ENCODE measurements at places on chromosomes 11 and 22. TPM values are rescaled to one million over a fixed set of nuclear protein-coding genes. Genes with fewer than 3 reads are reported as not detected.

- no peak overlapping the region for H3K27ac ChIP-seq
- H3K4me1 ChIP-seq = no peaks in the 10 kb centered on the region
- DNase-seq = no peak
- no peaks in the 10 kb centered on the region for H3K27me3 ChIP-seq
- peaks cover 5% of the 10 kb centered on the region for H3K36me3 ChIP-seq
- H3K4me3 ChIP-seq = no peak overlapping the region
Observed at GRCh38 chr22:38737302-38738060, 18.3 kb downstream of the SUN2 start.

DNA sequence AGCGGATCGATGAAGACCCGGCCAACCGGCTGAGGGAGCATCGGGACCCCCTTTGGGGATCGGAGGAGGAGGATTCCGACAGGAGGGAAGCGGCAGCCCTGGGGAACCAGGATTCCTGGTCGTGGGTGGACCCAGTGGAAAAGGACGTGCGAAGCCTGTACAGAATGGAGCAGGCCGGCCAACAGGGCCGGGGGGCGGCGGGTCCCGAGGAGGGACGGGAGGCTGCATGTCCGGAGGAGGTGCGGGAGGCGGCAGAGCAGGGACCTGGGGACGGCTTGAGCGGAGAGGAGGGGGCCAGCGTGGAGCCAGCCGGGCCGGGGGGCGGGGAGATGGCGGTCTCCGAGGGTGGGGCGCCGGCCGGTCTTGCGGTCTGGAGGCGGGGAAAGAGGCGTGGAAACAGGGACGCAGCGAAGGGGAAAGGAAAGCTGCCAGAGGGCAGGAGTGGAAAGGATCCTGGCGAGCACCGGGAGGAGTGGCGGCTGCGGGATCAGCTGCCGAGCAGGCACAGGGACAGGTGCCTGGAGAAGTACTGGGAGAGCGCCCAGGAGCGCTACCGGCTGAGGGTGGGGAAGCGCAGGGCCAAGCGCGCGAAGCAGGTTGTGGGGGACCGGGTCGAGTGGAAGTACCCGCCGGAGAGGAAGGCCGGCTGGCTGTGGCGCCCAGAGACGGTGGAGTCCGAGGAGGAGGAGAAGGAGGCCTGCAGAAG is at the start of gene ANO5:
Gene ANO5 (plus strand): TSS at position 444 of the 706 bp plus-strand sequence. CDS start 408 bp downstream, outside the sequence.
- H3K4me1 ChIP-seq = no peaks in the 10 kb centered on the region
- no peaks in the 10 kb centered on the region for H3K36me3 ChIP-seq
- no peaks in the 10 kb centered on the region for H3K27me3 ChIP-seq

GRCh38 chr22:19646383-19646782 is 67.9 kb upstream of the SEPTIN5 start:
- H3K4me3 ChIP-seq = no peak overlapping the region
- no peak for DNase-seq
- no peaks in the 10 kb centered on the region for H3K36me3 ChIP-seq
- H3K4me1 ChIP-seq = no peaks in the 10 kb centered on the region
- H3K27ac ChIP-seq = no peak overlapping the region

DNA sequence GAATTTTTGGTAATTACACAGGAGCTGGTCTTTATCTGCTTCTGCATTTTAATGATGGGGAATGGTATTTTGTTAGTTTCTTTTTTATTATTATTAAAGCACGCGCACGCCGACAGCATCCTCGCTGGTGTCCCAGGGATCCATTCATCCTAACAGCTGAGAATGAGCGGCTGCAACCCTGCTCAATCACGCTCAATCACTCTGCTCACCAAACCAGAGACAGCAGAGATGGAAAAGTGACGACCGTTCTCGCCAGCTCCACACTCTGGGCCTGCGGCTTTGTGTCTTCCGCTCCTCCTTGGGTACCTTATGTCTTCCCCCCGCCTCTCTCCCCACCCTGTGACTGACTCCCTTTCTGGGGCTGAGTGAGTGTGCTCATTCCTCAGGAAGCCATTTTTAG is 84.5 kb downstream of the DSCAML1 start:
- peaks cover 9% of the 10 kb centered on the region for H3K4me1 ChIP-seq
- no peak overlapping the region for H3K4me3 ChIP-seq
- no peak for DNase-seq
- H3K27me3 ChIP-seq = peaks cover 3% of the 10 kb centered on the region

GRCh38 chr11:111836721-111837120 is 34.7 kb downstream of the ALG9 start:
- H3K4me1 ChIP-seq = peaks cover 9% of the 10 kb centered on the region
- H3K4me3 ChIP-seq = no peak overlapping the region
- H3K36me3 ChIP-seq = peaks cover 41% of the 10 kb centered on the region
- H3K27me3 ChIP-seq = no peaks in the 10 kb centered on the region

DNA sequence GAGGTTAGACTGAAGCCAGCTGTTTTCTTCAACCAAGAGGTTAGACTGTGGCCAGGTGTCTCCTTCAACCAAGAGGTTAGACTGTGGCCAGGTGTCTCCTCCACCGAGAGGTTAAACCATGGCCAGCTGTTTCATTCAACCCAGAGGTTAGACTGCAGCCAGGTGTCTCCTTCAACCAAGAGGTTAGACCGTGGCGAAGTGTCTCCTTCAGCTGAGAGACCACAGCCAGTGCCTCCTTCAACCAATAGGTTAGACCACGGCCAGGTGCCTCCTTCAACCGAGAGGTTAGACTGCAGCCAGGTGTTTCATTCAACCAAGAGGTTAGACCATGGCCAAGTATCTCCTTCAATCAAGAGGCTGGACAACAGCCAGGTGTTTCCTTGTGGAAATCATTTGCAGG is 498.1 kb downstream of the TBC1D22A start:
- no peaks in the 10 kb centered on the region for H3K36me3 ChIP-seq
- H3K4me3 ChIP-seq = no peak overlapping the region
- no peak overlapping the region for H3K27ac ChIP-seq
- DNase-seq = no peak
- no peaks in the 10 kb centered on the region for H3K4me1 ChIP-seq

- no peak overlapping the region for H3K4me3 ChIP-seq
- H3K36me3 ChIP-seq = no peaks in the 10 kb centered on the region
- H3K27ac ChIP-seq = peak overlapping the region; percentile 93
- no peak for DNase-seq
- H3K4me1 ChIP-seq = peaks cover 36% of the 10 kb centered on the region
Observed at GRCh38 chr11:78432058-78432515, 14.5 kb upstream of the GAB2 start.

DNA sequence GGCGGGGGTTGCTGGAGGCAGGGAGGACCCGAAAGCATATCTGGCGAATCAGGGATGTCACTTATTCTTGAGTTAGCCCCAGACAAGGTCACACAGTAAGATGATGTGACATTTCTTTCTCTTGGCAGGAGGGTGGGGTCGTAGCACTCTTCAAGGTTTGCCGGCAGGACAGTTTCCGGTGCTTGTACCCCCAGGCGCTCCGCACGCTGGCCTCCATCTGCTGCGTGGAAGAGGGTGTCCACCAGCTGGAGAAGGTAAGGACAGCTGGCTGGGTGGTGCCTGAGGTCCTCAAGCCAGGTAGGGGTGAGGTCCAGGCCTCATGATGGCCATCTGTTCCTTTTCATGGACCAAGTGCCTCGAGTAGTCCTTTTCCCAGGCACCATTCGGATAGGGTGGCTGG is 86.0 kb downstream of the INSC start:
- no peaks in the 10 kb centered on the region for H3K27me3 ChIP-seq
- DNase-seq = no peak
- H3K36me3 ChIP-seq = no peaks in the 10 kb centered on the region
- H3K4me1 ChIP-seq = no peaks in the 10 kb centered on the region

GRCh38 chr22:29206372-29207242 is 911 bp downstream of the EMID1 start:
- no peaks in the 10 kb centered on the region for H3K36me3 ChIP-seq
- no peaks in the 10 kb centered on the region for H3K4me1 ChIP-seq
- no peaks in the 10 kb centered on the region for H3K27me3 ChIP-seq
- H3K27ac ChIP-seq = no peak overlapping the region
- peak; percentile 32 for DNase-seq
- peak overlapping the region; percentile 61 for H3K4me3 ChIP-seq

DNA sequence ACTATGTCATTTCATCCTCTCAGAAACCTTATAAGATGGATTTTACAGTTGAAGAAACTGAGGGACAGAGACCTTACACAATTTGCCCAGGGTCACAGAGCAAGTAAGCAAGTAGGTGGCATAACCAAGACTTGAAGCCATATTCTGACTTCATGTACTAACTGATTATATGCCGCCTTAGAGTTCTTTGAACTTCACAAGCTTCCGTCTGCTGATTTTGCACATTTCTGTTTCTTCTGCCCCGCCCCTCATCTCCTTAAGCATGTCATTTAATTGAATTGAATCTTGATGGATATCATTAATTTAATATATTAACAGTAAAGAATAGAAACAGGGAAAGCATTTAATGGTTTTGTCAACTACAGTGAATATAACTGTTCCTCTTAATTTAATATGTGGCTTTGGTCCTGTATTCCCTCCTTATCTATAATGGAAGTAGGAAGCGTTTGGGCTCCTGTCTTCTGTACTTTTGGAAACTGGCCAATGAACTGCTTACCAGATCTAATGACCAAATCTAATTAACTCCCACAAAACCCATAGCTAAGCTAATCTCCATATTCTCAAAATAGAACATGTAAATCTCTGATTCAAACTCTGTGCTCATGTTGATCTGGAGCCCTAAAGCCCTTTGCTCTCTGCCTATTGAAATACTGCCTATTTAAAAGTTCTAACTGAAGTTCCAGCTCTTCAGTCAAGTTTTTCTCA is 30.4 kb downstream of the SIK2 start:
- peak overlapping the region; percentile 79 for H3K27ac ChIP-seq
- H3K4me1 ChIP-seq = peaks cover 62% of the 10 kb centered on the region
- no peak overlapping the region for H3K4me3 ChIP-seq
- no peaks in the 10 kb centered on the region for H3K27me3 ChIP-seq
- H3K36me3 ChIP-seq = peaks cover 30% of the 10 kb centered on the region

GRCh38 chr11:120566176-120566575 is 54.6 kb downstream of the GRIK4 start:
- H3K4me3 ChIP-seq = no peak overlapping the region
- no peaks in the 10 kb centered on the region for H3K27me3 ChIP-seq
- H3K4me1 ChIP-seq = no peaks in the 10 kb centered on the region
- no peaks in the 10 kb centered on the region for H3K36me3 ChIP-seq
- no peak for DNase-seq
- H3K27ac ChIP-seq = no peak overlapping the region

- no peak for DNase-seq
- H3K36me3 ChIP-seq = no peaks in the 10 kb centered on the region
- no peak overlapping the region for H3K4me3 ChIP-seq
- no peaks in the 10 kb centered on the region for H3K4me1 ChIP-seq
Observed at GRCh38 chr22:49439373-49439772, 388.3 kb downstream of the BRD1 start.

DNA sequence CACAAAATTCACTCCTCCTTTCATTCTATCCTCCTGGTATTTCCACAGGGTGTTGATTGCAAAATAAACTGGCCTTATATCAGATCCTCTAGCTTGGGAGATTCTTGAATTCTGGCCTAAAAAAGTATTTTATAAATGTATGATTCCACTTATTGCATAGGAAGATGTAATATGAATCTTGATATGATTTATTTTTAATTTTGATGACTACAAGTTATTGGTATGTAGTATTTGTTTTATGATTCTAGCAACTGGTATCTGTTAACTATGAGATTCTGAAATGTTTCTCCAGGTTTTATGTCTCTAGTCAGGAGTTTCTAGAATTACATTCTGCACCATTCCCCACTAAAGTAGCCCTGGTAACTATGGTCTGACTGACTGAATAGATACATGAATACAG is 373.9 kb upstream of the C11orf87 start:
- no peak overlapping the region for H3K27ac ChIP-seq
- no peaks in the 10 kb centered on the region for H3K27me3 ChIP-seq
- DNase-seq = no peak
- H3K4me1 ChIP-seq = peaks cover 5% of the 10 kb centered on the region

DNA sequence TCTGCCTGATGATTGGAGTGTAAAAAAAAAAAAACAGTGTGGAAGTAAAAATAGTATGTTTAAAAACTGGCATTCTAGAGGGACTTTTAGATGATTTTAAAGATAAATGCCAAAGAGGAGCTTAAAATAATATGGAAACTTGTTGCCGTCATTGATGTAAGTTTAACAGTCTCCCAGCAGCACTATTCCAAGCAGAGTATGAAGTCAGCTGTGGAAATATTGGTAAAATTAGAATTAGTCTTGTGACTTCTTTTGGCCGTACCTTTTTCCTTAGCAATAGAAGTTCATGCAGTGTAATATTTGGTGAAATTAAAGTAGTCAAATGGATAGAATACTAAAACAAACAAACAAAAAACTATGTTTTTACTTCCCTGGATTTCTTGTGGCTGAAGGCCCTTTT is 134.9 kb downstream of the METTL15 start:
- no peak overlapping the region for H3K27ac ChIP-seq
- no peak for DNase-seq

DNA sequence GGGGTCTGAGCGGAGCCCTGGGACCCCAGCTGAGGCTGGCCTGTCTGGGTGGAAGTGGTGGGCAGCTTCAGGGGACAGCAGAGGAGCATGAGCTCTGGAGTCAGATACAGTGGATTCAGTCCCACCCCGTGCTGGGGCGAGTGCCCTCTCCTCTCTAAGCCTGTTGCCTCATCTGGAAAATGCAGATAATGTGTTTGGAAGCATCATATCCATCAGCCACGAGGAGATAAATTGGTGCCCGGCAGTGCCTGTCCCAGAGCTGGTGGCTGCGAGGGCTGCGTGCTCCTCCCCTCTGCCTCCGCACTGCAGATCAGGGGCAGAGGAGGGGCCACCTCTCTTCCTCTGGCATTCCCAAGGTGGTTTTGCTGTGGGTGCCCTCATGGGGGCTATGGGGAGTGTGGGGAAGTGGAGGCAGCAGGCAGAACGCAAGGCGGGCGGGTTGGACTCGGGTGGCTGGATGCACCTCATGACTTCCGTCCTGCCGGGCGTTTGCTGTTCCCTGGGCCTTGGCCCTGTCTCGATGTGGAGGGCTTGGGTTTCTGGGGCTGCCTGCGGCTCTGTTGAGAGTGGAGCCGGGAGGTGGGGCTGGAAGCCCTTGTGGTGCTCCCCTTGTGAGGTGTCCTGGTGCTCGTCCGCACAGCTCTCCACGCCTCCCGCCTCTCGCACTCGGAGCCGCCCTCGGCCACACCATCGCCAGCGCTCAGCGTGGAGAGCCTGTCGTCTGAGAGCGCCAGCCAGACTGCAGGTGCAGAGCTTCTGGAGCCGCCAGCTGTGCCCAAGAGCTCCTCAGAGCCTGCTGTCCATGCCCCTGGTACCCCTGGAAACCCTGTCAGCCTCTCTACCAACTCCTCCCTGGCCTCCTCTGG is 20.9 kb downstream of the MICALL1 start:
- no peak overlapping the region for H3K27ac ChIP-seq
- no peaks in the 10 kb centered on the region for H3K27me3 ChIP-seq
- H3K4me3 ChIP-seq = no peak overlapping the region
- H3K4me1 ChIP-seq = no peaks in the 10 kb centered on the region
- H3K36me3 ChIP-seq = peaks cover 40% of the 10 kb centered on the region

- peaks cover 3% of the 10 kb centered on the region for H3K4me1 ChIP-seq
- no peak overlapping the region for H3K27ac ChIP-seq
- DNase-seq = no peak
- no peaks in the 10 kb centered on the region for H3K36me3 ChIP-seq
- H3K4me3 ChIP-seq = no peak overlapping the region
Observed at GRCh38 chr22:44274918-44275630, 37.7 kb downstream of the SHISAL1 start.

Gene ASPHD2
- polyA plus RNA-seq = 2.2 TPM

Gene TMPRSS6
- not detected for polyA plus RNA-seq
